Stimulated activated CD4-positive, alpha-beta T cell treated with anti-CD3 and anti-CD28 coated beads, Interleukin-15, amount 100 ng/mL, for 24 hours (primary cell): ENCODE measurements at places on chromosomes 7 and 10.

DNA sequence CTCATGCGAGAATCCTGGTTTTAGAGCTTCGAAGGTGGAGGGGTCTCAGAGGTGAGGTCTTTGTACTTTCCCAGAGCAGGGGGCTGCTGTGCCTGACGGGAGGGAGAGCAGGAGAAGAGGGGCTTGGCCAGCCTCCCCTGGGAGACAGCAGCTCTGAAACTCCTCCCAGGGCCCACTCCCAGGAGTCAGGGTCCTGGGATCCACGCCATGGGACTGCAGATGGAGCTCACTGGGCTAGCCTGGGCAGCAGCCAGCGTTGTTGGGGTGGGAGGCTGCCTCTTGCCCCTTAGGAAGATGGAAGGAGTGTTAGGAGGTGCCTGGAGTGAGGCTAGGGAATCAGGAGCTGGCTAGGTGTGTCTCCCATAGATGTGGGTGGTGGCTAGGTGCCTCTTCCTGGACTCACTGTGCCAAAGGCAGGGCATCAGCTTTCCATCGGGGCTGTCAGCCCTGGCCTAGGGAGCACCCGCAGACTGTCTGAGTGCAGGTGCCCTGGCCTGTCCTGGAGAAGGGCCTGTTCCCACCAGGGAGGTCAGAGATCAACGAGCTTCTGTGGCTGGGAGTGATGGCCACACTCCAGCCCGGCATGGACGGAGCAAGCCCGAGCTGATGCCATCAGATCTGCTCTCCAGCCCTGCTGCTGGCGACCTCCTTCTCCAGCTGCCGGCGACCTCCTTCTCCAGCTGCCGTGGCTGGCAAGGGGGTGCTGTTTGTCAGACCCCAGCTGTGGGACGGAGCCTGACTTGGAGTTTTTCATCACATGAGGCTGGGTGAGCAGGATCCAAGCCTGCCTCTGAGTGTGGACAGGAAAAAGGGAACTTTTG, 111.3 kb downstream of the PTPN20 start:
- DNase-seq, result no peak

GRCh38 chr10:97771055-97771891, 526 bp downstream of the SFRP5 start:
- peak; percentile 27 for DNase-seq

DNA sequence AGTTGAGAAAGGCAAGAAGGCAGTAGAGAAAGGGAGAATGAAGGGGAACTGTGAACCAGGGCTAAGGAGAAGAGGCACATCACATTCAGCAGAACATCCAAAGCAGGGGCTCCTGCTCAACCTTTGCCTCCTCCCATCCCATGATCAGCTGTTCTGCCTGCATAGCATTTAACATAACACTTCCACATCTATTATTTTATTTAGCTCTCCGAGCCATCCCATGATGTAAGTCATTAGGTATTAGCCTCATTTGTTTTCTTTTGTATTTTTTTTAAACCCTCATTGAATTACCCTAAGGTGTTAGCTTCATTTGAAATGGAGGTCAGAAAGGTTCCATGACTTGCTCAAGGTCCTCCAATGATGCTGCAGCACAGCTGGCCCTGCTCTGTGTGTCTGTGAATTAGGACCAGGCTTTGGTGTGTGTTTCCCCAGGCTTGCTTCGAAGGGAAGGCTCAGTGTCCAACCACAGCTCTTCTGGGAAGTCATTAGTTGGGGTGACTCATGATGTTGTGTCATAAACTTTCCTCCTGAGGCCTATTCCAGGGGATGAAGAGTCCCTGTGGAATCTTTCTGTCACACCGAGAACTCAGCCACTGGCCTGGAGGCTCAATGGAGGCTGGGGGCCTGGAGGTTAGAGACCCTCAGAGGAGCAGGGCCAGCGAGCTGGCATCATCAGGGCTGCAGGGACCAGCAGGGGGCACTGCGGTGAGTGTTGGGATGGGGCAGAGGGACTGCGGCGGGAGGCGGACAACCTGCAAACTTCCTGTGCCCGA, 16.5 kb downstream of the NPFFR1 start:
- peak; percentile 28 for DNase-seq

DNA sequence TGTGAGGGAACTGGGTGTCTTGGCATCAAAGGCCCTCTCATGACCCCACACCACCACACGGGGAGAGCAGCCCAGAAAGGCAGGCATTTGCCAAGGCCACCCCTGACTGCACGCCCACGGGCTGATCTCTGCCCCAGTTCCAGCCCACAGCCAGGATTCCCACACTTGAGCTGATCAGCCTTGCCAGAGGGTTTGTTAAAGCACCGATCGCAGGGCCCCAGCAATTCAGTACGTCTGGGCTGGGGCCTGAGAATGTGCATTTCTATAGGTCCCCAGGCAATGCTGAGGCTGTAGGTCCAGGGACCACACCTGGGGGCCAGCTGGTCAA, 103.9 kb downstream of the TNS3 start:
- no peak for DNase-seq

GRCh38 chr10:108877095-108877561, 1046.2 kb downstream of the XPNPEP1 start:
- DNase-seq, result no peak

- DNase-seq, result no peak
These were observed 117.9 kb upstream of the COL1A2 start for GRCh38 chr7:94276795-94277194.

DNA sequence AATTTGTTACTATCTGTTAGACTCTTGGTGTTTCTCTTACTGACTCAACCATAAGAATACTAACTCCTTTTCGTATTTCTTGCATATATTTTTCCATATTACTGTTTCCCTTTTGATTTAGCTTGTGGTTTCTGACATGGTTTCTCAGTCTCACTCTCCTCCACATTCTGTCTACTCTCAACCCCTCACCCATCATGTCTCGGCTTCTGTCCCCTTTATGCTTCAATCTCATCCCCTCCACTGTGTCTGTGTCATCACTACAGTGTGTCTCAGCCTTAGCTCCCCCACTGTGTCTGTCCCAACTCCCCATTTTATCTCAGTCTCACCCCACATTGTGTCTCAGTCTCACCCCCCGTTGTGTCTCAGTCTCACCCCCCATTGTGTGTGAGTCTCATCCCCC, 126.9 kb downstream of the VIPR2 start:
- peak; percentile 44 for DNase-seq

- peak; percentile 17 for DNase-seq
These were observed 2.3 kb downstream of the DNTT start for GRCh38 chr10:96306516-96306915.

- DNase-seq, result no peak
These were observed 78.3 kb upstream of the SLC26A5 start for GRCh38 chr7:103524042-103524907.

DNA sequence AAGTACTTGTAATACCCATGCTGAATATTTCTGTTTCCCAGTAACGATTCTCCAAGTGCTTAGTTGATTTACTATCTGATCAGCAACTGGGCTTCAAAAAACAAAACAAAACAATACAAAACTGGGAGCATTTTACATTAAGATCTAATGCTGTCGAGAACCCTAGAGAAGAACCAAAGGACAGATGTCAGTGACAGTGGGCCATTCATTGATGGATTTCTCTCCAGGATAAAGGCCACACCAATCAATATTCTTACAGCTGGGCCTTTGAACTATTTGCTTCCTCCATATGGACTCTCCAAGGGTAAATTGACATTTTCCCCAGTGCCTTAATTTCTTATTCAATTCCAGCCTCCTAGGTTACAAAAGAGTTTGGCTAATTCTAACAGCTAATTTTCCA, 217.5 kb downstream of the ADAM12 start:
- DNase-seq, result no peak
